Coronary artery (tissue), 2 donors: ENCODE measurements at places on chromosomes 13 and 19.

GRCh38 chr13:99721606-99722337 lies 220.5 kb downstream of the TM9SF2 start:
- DNase-seq: no peak

GRCh38 chr19:16834747-16835146 lies 5.5 kb downstream of the SIN3B start:
- DNase-seq: no peak

DNA sequence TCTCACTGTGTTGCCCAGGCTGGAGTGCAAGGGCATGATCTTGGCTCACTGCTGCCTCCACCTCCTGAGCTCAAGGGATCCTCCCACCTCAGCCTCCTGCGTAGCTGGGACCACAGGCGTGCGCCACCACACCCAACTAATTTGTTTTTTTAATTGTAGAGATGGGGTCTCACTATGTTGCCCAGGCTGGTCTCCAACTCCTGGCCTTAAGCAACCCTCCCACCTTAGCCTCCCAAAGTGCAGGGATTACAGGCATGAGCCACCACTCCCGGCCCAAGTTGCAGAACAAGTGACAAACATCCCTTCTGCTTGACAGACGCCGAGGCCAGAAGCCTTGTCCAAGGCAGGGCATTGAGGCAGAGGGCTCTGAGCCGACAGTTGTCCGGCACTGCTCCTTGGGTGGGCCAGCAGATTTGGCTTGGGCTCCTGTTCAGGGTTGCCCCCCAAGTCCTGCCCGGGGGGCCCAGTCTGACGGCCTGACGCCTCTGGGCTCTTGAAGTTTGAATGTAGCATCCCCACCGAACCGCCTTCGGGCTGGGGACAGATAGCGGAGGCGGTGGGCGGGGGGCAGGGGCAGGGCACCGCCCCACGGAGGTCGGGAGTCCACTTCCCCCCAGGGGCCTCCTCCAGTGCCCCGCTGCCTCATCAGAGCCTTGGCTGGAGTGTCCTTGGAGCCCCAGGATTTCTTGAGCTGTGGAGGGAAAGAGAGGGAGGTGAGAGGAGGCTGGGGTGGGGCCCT lies 5.7 kb upstream of the SPACA4 start:
- no peak for DNase-seq

DNA sequence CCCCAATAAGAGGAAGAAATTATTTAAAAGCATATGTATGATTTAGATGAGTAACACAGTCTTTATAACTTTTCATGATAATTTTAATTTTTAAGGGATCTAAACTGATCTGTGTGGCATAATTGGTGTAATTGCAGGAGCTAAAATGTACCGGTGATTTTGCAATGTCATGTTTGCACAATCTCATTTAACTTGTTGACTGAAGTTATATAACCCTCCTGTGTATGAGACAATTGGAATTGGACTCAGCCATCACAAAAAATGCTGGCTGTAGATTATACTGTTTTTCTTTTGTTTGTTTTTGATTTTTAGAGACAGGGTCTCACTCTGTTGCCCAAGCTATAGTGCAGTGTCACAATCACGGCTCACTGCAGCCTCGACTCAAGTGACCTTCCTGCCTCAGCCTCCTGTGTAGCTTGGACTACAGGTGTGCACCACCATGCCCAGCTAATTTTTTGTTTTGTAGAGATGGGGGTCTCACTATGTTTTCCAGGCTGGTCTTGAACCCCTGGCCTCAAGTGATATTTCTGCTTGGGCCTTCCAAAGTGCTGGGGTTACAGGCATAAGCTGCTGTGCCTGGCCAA lies 26.1 kb downstream of the FGF9 start:
- DNase-seq: no peak

- DNase-seq: no peak
These were observed 3.0 kb upstream of the INSL3 start for GRCh38 chr19:17824339-17824738.

- no peak for DNase-seq
These were observed 763 bp downstream of the POLD1 start for GRCh38 chr19:50384685-50385535.

DNA sequence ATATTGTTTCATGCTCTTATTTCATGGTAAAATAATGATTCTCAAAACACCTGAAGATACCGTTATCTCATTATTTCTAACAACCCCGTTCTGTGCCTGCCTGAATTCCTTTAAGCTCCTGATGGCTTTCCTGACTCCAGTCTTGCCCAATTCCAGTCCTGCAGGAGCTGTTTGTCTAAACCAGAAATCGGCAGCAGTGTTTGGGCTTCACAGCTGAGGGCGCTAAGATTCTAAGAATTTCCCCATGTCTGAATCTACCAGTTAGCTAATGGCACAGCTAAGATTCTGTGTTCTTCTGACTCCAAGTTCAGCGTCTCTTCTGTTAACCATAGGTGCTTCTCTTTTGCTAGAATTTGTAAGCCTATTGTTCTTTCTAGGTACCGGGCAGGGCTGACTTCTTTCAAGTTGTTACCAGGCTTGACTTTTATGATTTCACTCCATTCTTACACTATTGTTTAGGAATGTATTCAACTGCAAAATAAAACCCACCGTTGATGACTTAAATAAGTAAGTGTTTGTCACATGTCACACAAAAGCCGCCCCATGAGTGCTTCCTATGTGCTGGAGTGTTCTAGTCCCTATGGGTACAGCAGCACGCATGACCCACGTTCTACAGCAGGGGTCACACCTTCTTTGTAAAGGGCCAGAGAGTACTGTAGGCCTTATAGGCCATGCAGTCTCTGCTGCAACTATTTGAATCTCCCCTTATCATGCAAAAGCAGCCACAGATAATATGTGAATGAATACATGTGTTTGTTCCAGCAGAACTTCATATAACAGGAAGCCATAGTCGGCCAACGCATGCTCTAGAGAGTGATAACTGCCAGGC lies 168.3 kb upstream of the RNF113B start:
- peak; percentile 28 for DNase-seq
